ENCODE measurements at places on chromosomes 1 and 21.

DNA sequence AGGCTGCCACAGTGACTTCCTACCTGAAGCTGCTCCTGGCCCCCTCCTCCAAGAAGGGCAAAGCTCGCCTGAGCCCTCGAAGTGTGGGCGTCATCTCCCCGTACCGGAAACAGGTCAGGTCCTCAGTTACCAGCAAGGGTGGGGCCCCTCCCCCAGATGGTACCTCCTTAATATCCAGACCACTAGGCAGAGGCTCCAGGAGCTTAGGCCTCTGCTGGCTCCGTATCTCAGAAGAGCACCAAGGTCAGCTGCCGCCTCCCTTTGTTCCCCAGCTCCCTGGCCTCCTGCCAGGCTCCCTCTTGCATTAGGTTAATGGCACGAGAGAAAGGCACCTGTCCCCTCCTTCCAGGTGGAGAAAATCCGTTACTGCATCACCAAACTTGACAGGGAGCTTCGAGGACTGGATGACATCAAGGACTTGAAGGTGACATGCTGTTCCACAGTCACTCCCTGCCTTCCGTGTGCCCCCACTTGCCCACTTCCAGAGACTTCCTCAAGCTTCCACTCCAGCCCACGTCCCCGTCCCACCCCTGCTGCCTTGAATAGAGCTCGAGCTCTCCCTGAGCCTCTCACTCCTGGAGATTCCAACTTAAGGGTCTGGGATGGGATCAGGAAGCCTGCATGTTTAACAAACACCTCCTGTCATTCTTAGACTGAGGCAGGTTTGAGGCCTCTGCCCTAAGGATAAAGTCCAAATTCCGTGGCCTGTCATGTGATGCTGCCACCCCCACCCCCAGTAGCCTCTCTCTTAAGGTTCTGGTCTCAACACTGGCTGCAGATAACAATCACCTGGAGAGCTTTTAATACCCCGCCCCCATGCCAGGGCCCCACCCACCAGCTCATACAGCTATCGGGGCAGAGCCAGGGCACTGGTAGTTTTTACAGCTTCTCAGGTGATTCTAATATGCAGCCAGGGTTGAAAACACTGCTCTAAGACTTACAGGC lies 8.3 kb downstream of the RHOC start:
- no peak for DNase-seq

GRCh38 chr1:90717665-90718410 lies 736 bp upstream of the BARHL2 start:
- DNase-seq, result no peak

GRCh38 chr1:220556641-220557040 lies 28.7 kb downstream of the MARK1 start:
- no peak for DNase-seq

DNA sequence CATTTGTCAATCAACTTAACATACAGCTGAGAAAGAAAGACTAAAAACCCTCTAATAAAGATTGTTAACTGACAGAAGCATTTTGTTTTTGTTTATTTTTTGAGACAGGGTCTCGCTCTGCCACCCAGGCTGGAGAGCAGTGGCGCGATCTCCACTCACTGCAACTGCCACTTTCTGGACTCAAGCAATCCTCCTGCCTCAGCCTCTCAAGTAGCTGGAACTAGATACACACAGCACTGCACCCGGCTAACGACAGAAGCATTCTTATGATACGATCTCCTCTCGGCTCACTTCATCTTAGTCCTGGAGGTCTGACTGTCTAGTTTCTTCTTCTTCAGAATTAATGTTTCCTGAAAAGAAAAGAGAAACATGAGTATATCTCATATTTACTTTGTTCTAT lies 23.5 kb downstream of the RSPH1 start:
- DNase-seq, result no peak

DNA sequence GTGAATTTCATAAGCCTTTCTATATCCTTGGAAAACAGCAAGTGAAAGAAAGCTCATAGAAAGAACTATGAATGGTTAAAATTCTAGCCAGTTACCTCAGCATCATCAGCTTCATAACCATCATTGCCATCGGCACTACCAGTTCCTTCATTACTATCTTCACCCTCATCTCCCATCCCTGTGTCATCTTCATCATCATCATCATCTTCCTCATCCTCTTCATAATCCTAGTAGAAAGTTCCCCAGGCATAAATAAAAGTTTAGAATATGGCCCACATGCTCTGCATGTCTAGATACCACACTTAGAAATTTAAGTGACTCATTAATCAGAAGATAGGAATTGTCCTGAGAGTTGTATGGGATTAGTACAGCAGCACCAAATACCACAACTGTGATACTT lies 49.0 kb downstream of the TPR start:
- no peak for DNase-seq

GRCh38 chr1:184425449-184426277 lies 38.8 kb downstream of the C1orf21 start:
- DNase-seq, result no peak

- no peak for DNase-seq
Observed at GRCh38 chr21:40733024-40733397, 113.9 kb downstream of the DSCAM start.

DNA sequence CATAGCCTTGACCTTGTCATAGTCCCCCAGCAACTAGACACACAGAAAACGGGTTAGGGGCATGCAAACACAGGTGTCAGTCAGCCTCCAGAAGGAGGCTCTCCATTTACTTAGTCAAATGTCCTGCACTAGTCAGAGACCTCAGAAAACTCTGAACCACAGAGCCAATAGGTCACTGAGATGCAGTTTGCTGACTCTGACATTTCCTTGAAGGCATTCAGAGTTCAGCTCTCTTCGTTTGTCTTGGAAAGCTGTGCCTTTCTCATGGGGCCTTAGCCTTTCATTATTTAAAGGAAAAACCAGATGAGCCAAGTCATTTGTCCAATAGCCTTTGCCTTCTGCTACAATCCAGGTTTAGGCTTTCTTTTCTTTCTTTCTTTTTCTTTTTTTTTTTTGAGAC lies 3.5 kb downstream of the OLFML2B start:
- no peak for DNase-seq

- DNase-seq, result no peak
Observed at GRCh38 chr1:94792473-94793295, 27.5 kb upstream of the SLC44A3 start.

DNA sequence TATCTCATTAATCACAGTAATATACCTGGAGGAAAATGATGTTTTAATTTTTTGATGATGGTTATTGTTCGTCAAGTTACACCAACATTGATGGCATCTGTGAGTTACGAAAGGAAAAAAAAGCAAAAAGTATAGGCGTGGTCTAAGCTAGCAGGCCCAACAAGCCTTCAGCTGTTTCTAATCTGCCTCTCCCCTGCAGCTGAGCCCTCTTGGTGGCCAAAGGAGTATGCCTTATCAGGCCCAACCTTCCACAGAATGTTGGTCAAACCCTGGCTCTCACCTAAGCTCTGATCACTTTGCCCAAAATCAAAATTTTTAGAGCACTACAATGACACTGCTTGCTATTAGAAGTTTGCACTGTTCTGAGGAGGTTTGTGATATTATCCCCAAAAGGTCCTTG lies 4.9 kb downstream of the C1orf105 start:
- no peak for DNase-seq

- no peak for DNase-seq
Observed at GRCh38 chr1:217462159-217462558, 168.7 kb downstream of the GPATCH2 start.

- DNase-seq, result peak; percentile 73
Observed at GRCh38 chr1:33367485-33368405, 46.8 kb upstream of the A3GALT2 start.

GRCh38 chr1:117632269-117633067 lies 26.6 kb downstream of the TENT5C start:
- DNase-seq, result no peak

GRCh38 chr1:206932177-206932576 lies 10.4 kb upstream of the FCMR start:
- no peak for DNase-seq

GRCh38 chr1:155300024-155300423 lies 1.2 kb downstream of the PKLR start:
- no peak for DNase-seq

- no peak for DNase-seq
Observed at GRCh38 chr21:46018615-46019014, 37.0 kb downstream of the COL6A1 start.

DNA sequence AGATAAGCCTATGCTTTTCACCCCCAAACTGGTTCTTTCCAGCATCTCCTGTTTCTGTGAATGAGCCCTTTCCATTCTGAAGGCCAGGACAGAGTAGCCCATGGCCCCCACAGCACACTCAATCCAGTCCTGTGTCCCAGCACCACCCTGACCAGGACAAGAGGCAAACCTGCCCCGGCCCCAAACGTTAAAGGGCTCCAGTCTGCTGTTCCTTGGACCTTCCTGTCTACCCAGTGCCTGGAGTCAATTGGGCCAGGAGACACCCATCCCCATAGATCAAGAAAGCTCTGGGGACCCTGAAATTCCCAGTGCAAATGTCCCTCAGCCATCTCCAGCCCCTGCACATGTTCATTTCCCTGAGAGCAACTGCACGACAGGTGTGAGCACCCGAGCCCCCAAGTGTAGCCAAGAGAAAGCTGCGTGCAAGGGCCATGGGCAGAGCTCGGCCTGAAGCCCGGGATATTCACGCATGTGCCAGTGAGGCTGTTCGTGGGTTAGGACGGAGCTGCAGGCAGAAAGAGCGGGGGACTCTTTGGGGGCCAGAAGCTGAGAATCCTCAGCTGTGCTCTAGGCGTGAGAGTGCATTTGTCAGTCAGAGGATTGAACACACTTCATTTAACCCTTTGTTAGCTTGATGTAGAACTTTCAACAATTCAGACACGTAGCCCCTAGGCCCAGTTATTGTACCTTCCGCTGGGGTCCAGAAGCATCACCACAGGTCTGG lies 4.2 kb upstream of the RIPK4 start:
- DNase-seq, result no peak

DNA sequence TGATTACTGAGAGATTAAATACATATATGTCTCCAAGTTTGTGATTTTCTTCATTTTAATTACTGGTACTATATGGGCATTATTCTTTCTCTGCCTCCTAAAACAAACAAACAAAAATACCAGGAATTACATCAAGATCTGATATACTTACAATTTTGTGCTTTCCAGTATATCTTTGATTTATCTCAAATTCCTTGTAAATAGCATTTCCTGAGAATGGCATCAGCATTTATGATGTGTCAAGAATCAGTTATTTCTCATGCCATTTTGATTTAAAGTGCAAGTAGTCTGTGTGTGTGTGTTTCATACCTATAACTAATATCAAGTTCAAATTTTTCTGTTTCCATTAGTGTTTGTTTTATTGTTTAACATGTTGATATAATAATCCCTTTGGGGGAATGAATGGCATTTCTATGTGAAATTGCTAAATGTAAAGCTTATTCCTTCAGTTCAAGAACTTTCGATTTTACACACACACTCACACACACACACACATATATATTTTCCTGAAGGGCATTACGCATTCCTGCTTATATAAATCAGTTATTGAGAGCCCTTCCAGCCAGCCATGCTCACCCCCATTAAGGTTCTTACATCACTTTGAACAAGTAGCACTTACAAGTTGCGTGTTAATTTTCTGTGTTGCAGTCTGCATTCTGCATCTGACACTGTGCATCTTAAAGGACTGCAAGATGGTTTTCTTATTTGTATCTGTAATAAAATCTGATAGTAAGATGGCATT lies 102.7 kb downstream of the NEK7 start:
- DNase-seq, result no peak

DNA sequence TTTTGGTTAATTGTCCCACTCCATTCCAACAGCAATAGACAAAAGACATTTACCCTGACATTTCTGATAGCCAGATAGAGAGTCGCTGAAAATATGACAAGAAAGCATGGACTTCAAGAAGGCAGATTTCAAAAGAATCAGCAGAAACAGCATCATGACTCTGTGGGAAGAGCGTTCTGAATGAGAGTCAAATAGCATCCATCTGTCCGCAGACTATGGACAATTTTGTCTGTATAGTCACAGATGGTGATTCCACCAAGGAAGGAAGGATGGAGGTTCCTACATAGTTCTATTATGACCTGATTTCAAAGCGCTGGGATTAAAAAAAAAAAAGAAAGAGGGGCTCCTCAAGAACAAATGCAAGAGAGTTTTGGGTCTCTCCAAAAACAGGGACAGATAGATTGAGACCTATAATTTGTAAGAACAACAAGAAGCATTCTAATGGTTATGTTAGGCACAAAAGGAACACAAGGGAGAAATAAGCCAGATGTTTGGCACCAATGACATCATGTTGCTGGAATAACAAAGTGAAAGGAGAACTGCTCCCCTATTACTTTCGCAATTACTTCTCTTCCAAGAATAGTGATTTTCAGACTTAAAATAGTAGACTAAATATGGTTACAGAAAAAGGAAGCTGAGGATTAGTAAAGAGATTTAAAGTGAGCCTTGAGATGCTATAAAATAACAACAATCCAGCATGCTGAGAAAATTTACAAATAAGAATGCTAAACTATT lies 28.5 kb downstream of the NIBAN1 start:
- DNase-seq, result no peak

GRCh38 chr1:210800756-210801155 lies 333.2 kb downstream of the KCNH1 start:
- DNase-seq, result no peak

GRCh38 chr1:208291923-208292711 lies 47.9 kb upstream of the PLXNA2 start:
- no peak for DNase-seq

DNA sequence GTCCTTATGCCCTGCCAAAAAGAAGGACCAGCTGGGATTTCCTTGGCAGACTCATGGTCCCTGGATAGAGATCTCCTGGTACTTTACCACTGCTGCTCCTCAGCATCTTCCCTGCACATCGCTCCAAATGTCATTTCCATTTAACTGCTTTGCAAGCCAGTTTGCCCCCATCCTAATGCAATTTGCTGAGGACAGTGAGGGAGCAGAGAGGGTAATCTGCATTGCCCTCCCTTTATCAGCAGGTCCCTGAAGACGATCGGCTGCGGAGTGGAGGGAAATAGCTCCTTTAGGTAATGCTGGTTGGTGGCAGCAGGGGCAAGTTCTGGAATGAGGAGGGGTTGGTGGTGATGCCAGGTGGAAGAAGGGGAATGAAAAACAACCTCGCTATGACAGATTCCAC lies 2.7 kb downstream of the PLXNA2 start:
- DNase-seq, result no peak

- no peak for DNase-seq
Observed at GRCh38 chr1:66394603-66395002, 139.3 kb upstream of the SGIP1 start.

- no peak for DNase-seq
Observed at GRCh38 chr1:11145741-11146140, 43.4 kb upstream of the ANGPTL7 start.

GRCh38 chr1:156062189-156062588 lies 1.2 kb downstream of the RAB25 start:
- DNase-seq, result no peak

DNA sequence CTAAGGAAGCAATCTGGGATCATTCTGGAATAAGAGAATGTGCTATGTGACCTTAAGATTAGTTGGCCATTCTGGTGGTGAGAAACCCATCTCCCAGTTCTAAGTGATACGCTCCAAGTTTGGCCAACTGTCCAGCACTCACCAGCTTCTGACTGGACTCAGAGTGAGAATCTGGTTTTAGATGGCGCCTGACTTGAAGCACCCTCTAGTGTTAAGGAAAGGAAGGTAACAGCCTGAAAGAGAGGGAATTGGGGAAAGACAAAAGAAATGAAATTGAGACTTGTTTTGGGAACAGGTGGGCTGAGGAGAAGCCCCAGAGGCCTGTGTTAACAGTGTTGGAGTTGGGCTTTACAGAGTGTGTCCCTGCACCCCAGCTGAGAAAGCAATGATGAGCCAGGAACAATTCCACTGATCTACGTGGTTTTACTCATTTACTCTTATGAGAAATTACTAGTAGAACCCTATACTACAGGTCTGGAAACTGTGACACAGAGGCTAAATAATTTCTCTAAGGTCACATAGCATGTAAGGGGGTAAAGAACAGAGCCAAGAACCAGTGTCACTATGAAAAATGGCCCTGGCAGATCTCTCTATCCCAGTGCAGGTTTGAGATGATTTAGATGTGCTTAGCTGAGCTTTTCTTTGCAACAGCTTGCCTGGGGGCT lies 9.3 kb upstream of the FCAMR start:
- DNase-seq, result no peak
